ENCODE measurements at places on chromosomes 11 and 22.

DNA sequence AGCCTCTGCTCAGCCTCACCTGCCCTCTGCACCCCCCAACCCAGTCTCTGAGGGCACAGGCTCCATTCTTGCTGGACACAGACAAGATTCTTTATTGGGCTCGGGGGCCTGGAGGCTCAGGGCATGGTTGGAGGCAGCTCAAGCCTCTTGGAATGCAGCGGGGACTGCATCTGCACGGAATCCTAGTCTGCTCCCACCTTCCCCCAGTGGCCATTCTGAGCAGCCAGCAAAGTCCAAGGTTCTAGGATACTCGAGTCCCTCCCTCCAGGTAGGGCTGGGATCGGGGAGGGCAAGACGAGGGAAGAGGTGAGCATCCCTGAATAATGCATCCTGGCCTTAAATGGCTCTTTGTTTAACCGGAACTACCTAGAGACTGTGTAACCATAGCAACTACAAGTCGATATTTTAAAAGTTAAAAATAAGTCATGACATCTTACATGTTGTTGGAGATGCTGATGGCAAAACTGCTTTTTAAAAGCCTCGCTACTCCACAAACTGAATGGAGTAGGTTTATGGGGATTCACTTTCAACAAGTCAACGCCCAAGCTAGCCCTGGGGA, 10.7 kb upstream of the IGSF22 start:
- DNase-seq: no peak

DNA sequence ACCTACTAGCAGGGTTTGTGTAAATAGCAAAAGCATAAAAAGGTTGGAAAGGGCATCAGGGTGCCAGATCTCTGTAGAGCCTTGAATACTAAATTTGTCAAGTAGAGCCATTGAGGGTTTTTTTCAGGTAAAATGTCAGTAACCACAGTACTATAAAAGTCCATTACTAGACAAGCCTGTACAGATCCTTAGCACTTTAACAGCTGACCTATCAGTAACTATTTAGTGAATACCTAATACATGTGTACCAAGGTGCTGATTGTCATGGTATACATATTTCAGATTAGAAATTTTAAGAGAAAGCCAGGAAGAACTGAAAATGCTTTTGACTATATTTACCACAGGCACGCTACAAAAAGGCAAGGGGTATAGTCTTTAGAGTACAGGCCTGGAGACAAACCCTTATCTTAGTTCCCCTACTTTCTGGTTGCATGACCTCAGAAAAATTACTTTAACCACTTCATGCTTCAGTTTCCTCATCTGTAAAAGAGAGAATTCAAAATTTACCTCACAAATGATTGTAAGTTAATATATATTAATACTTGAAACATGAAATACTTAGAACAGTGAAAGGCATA, 57.9 kb downstream of the RAB38 start:
- no peak for DNase-seq

- DNase-seq: no peak
These were observed 14.2 kb upstream of the PPM1F start for GRCh38 chr22:21966643-21967516.

DNA sequence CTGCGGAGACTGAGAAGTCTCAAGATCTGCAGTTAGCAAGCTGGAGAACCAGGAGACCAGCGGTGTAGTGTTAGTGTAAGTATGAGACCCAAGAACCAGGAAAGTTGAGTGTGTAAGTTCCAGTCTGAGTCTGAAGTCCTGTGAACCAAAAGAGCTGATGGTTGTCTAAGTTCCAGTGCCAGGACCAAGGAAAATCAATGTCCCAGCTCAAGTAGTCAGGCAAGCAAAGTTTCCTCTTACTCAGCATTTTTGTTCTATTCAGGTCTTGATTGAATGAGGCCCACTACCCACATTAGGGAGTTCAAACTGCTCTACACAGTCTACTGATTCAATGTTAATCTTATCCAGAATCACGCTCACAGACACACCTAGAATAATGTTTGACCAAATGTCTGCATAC, 11.0 kb downstream of the USP28 start:
- DNase-seq: no peak

GRCh38 chr11:43818220-43818619, 62.4 kb upstream of the ALKBH3 start:
- DNase-seq: no peak

GRCh38 chr11:63369165-63369970, at the start of gene SLC22A9:
TSS of gene SLC22A9 (plus strand) at chr11:63369785. CDS start at chr11:63370057, 272 bp downstream.
- no peak for DNase-seq

- no peak for DNase-seq
These were observed 15.2 kb upstream of the NUP160 start for GRCh38 chr11:47863189-47863897.

- no peak for DNase-seq
These were observed 6.3 kb downstream of the ARHGAP1 start for GRCh38 chr11:46694072-46694471.

- no peak for DNase-seq
These were observed 13.4 kb downstream of the PRDM10 start for GRCh38 chr11:129989149-129989813.

DNA sequence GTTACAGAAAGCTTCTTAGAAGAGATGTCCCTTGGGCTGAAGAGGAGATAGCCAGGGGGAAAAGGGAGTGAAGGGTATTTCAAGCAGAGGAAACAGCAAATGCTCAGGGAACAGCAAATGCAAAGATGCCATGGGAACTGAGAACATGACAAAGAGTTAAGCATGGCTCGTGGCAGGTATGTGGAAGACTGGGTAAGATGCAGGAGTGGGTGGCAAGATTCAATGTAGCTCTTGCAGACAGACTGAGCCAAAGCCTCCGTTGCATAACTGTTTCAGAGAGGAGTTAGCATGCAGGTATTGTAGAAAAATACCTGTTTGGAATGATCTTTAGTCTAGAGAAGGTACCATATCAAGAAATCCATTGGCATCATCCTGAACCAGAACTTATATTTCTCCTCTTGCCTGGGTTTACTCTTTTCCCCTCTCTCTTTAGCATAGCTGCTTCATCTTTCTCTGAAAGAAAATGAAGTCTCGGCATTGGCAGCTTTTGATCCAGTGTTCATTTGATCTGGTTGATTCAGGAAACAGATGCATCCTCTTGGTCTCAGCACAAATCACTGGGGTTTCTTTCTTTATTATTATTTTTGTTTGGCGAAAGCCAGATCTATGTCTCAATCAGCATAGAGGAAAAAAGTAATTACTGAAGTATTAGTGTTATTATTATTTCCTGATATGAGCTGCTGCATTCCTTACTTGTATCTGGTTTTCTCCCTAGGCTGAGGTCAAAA, 41.7 kb upstream of the NUP160 start:
- DNase-seq: no peak

- no peak for DNase-seq
These were observed 212.3 kb upstream of the NCAM1 start for GRCh38 chr11:112748713-112749543.

- no peak for DNase-seq
These were observed 172.6 kb upstream of the LUZP2 start for GRCh38 chr11:24324211-24324610.

GRCh38 chr22:23068096-23068831, 2.1 kb upstream of the GNAZ start:
- peak; percentile 11 for DNase-seq

- no peak for DNase-seq
These were observed 566.5 kb upstream of the B3GAT1 start for GRCh38 chr11:134978388-134979088.

GRCh38 chr22:50305923-50306566, 1.4 kb downstream of the PLXNB2 start:
- peak; percentile 89 for DNase-seq

DNA sequence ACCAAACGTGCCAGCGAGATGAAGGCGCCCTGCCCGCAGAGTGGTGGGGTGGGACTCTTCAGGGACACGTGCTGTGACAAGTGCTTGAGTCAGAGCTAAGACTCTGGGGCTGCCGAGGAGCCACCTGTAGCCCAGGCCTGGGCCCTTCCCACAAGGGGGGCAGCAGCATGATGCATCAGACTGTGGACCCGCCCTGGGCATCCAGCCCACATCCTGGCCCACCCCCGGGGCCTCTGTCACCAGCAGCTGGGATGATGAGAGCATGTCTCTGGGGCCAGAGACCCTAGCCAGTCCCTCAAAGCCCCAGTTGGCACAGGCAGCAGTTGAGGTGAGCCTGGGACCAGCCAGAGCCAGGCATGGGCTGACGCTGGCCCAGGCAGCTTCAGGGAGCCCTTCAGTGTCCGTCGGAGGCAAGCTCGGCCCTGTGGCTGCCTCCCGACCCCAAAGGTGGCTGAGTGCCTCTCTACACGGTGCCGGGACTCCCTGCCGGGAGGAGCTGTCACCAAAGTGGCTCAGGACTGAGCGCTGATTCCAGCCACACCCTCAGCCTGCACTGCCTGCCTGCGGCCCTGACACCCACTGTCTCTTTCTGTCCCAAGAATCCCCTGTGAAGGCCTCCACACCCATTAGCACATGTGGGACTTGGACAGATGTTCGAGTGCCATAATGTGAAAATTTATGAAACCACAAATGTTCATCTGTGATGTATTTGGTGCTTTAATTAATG, 41.3 kb downstream of the CDKN1C start:
- DNase-seq: no peak

GRCh38 chr22:43854786-43855271, 7.5 kb downstream of the SULT4A1 start:
- DNase-seq: no peak

DNA sequence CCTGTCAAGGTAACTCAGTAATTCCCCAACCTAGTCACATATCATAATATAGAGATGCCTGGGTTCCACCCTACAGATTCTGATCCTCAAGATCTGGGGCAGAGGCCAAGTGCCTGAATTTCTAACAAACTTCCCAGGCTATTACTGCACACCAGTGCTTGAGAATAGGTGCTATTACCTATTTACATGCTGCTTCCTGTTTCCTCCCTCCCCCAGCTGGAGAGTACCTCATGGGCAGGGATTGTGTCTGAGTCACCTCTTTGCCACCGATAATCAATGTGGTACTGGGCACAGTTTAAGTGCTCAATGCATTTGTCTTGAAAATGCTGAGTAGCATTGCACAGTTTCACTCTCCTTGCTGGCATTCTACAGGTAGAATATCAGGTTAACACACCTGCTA, 582.2 kb upstream of the CADM1 start:
- no peak for DNase-seq

- no peak for DNase-seq
These were observed 5.8 kb upstream of the ATG16L2 start for GRCh38 chr11:72808331-72808798.

DNA sequence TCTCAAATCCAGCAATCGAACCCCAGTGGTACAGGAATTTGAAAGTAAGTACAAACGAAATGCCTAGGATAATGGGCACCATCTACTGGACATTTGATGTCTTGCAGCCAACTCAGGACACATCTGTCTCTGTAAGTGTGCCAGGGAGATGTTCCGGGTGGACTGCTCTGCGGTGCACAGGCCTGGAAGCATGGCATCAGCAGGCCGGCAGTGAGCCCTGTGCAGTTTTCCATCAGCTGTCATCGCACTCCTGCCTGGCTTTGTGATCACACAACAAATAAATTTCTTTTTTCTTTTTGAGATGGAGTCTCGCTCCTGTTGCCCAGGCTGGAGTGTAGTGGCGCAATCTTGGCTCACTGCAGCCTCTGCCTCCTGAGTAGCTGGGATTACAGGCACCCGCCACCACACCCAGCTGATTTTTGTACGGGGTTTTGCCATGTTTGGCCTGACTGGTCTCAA, 71.0 kb downstream of the JAM3 start:
- DNase-seq: peak; percentile 84

GRCh38 chr11:76623171-76623883, 47.2 kb downstream of the LRRC32 start:
- no peak for DNase-seq

GRCh38 chr22:38987171-38987895, 5.2 kb downstream of the APOBEC3B start:
- no peak for DNase-seq

DNA sequence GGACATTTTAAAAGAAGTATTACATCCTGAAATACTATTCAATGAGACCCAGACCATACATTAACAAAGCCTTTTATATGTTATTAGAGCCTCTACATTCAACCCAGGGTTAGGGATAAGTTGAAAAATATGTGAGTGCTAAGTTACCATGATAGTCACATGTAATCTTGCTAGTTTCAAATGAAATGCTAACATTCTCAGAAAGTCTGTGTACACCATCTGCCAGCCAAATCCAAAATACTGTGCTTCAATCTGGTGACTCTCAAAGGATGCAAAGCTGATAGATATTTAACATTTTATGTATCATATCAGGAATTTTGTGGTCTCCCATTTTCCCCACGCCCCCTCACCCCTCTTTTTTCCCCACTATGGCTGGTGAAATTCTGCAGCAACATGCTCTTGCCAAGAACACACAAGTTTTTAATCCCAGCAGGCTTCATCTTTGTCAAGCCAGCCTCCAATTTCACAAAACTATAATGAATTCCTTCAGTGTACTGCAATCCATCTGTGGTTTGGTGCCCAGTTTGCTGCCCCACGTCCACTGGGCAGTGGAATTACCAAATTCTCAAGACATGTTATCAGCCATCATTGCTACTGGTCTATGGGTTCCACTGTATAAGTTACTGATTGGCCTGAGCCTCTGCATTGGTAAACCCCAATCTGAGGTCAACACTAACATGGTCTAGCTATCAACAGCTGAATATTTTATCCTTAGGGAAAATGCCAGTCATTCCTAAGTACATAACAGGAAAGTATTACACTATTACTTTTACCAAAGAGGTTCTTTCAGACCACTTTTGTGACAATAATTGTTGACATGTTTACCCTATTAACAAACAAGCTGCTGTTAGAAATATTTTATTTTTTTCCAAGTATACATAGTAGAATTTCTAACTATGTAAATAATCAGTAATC, 1.5 kb upstream of the PICALM start:
- DNase-seq: no peak

DNA sequence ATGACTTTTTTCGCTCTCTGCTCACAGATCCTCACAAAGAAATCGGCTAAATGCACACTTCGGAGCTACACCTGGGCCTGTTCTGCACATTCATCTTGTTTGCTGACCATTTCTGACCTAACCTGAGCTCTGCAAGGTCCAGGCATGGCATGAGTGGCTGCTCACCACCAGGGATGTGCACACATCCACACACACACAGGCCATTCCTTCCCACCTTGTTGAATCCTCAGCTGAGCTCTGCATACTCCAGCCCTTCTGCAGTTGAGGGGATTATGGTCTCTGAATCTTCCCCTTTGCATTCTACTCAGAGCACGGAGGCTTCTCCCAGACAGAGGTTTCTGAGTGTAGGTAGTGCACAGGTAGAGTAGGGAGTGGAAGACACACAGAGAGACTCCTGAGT, 411.9 kb upstream of the B3GAT1 start:
- no peak for DNase-seq

GRCh38 chr11:115616971-115617370, 112.8 kb upstream of the CADM1 start:
- peak; percentile 58 for DNase-seq

DNA sequence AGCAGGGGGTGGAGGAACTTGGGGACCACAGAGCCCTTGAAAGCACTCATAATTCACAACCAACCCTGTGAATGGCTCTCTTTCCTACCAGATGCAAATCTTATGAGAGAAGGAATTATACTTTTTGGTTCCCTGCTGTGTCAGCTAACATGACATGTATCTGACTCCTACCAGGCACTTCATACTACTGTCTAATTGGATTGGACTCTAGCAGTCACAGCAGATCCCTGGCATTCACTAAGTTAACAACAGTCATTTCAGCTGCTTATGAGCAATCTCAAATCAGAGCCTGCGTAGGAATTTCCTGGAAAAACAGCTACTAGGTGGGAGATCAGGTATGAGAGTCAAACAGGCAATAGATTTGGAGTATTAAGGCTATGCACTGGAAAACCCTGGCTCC, 11.1 kb upstream of the ENDOD1 start:
- no peak for DNase-seq
